NAMALWA (cell line): ENCODE measurements at places on chromosomes 6 and 20.

GRCh38 chr20:53154540-53154939, 182.4 kb downstream of the TSHZ2 start:
- DNase-seq: no peak

DNA sequence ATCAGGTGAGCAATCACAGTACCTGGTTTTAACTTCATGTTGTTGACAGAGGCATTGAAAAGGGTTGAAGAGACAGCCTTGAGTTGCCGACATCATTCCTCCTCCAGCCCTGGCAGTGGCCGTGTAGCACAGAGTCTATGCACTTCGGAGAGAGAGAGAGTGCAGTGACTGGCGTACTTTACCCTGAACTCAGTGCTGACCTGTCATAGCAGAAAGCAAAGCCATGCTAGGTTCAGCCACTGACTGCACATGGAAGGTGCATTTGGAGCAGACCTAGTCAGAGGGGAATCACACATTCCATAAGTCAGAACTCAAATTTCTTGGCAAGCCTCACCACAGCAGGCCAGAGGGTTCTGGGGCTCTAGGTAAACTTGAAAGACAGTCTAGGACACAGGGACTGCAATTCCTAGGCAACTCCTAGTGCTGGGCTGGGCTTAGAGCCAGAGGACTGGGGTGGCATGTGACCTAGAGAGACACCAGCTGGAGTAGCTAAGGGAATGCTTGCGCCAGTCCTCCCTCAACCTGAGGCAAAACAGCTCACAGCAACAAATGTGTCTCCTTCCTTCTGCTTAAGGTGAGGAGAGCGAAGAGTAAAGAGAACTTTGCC, 69.1 kb downstream of the ELOVL4 start:
- DNase-seq: no peak

- DNase-seq: peak; percentile 67
Observed at GRCh38 chr6:90083891-90084290, 189.6 kb downstream of the GJA10 start.

GRCh38 chr6:116888732-116889360, 11.8 kb downstream of the RFX6 start:
- DNase-seq: no peak

DNA sequence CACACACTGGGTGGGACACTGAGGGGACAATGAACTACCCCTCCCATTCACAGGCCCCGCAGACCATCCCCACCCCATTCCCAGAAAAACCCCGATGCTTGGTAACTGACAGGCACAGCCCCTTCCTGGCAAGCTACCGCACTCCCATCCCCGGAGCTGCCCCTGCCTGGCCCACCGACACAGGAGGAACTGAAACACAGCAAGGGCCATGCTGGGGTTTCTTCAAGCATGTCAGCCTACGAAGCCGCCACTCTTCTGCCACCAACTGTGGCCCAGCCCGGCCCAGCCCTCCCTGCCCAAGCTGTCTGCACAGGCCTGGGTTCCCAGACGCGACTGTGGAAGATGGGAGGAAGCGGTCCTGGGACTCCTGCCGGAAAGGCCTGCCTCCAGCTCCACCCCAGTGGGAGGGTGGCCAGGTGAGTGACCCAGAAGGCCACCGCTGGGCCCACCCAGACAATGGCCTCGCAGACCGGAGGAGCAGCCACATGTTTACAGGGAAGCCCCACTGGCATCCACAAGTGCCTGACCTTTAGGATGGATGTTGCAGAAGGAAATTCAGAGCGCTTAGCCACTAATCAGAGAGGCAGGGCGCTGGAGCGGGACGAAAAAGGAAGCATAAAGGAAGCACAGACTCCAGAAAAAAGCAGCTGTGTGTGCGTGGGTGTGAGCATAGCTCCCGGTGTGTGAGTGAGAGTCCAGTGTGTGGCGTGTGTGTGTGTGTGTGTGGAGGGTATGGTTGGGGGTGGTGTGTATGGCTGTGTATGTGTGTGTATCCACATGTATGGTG, 91.6 kb downstream of the PRND start:
- DNase-seq: peak; percentile 84

DNA sequence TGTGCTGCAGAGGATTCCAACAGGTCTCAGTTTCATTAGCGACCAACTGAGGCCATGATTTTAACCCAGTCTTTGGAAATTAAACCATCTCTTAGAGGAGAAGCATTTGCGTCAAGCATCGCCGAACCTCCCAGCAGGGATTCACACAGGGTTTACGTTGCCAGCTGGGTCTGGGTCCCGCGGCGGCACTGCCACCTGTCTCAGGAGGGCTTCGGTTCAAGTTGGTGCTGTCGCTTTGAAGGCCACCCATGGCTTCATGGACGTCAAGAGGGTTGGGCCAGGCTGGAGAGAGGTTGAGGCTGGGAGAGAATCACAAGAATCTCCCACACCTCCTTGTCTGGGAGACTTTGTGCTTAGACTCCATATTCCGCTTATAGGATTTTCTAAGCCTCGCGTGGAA, 43.0 kb upstream of the FRMD1 start:
- DNase-seq: no peak

DNA sequence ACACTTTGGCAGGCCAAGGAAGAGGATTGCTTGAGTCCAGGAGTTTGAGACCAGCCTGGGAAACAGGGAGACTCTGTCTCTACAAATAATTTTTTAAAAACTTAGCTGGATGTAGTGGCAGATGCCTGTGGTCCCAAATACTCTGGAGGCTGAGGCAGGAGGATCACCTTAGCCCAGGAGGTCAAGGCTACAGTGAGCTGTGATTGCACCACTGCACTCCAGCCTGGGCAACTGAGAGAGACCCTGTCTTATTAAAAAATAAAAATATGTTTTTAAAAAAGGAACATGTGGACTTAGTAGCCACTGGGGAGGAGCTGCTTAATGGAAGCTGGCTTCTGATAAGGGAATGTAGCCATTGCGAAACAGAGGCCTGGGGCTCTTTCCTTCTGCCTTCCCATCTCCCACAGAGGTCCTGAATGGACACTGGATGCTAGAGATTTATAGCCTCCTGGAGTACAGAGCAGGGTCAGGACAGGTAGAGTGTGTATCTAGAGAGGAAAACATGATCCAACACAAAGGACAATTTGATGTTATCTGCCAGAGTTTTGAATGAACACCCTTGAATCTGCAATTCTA, 21.7 kb upstream of the GMNN start:
- DNase-seq: no peak

- peak; percentile 79 for DNase-seq
Observed at GRCh38 chr6:30690403-30691207, at the start of gene NRM. Gene NRM (minus strand): TSS chr6:30690984. CDS start chr6:30690974, 10 bp downstream.

- DNase-seq: no peak
Observed at GRCh38 chr20:51430198-51430950, 112.1 kb downstream of the NFATC2 start.

- DNase-seq: no peak
Observed at GRCh38 chr6:63245420-63245819, 34.2 kb downstream of the FKBP1C start.

- DNase-seq: no peak
Observed at GRCh38 chr6:131001945-131002660, 60.9 kb downstream of the EPB41L2 start.

DNA sequence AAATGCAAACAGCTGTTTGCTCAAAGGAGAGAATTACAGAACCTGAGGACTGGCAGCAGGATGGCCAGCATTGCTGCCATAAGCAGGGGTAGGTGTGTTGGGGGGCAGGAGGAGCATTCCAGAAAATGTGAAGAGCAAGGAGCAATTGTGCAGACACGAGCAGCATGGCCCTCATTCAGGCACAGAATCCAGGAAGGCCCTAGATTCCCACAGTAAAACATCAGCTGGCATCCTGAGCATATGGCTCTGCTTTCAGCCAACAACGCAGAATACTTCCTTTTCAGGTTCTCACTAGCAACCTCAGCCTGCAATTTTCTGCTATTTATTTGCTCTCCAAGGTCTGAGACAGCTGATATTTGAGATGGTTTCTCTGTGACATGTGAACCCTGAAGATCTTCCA, 243.4 kb upstream of the POU3F2 start:
- no peak for DNase-seq

DNA sequence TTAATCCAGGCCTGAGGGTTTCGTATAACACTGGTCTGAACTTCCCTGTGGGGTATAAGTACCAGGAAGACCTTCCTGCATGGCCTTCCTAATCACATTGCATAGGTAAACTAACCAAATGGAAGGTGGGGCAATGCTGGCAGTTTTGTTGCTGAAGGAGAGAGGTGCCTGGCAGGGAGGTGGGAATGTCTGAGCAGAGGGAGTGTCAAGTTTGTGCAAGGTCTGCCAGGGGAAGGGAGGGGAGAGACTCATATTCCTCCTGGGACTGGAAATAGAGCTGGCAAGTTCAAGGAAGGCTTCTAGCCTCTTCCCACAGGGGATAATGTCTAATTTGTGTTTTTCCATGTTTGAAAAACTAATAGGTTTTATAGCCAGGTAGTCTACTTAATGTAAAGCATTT, 70.6 kb downstream of the HDDC2 start:
- DNase-seq: no peak

GRCh38 chr20:20664795-20665589, 47.5 kb downstream of the RALGAPA2 start:
- peak; percentile 47 for DNase-seq

- DNase-seq: no peak
Observed at GRCh38 chr20:1286267-1287024, 20.4 kb downstream of the SNPH start.

GRCh38 chr20:44326391-44327159, 10.3 kb upstream of the R3HDML start:
- DNase-seq: peak; percentile 35

DNA sequence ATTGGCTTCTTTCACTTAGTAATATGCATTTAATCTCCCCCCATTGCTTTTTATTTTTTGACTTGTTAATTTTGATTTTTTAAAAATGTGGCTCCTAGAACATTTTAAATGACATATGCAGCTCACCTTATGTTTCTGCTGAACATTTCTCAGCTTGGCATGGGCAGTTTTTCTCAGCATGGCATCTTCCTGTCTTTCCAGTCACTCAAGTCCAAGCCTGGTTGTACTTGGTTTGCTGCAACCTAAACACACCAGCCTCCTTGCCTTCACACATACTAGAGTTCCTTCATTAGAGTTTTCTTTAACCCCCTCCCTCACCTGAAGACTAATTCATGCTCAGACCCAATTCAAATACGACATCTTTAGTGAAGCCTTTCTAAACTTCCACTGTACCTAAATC, 86.4 kb downstream of the ZHX3 start:
- no peak for DNase-seq
